ENCODE measurements at places on chromosomes 2 and 18.

DNA sequence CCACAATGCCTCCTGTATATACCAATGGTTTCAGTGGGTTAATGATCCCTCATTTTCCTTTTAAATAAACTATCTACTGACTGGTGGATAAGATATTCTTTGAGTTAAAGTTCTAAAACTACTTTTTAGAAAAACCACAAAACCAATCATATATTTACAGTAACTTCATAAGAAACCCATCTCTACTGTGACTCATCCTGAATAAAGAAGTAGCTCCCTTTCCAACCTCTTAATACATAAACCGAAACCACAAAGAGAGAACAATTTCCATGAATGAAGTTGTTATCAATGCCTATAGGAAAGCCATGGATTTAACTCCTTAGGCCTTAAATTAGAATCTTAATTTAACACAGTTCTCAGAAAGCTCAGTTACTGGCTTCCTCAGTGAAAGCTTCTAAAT lies 227.0 kb upstream of the SMAD7 start:
- H3K36me3 ChIP-seq, result no peaks in the 10 kb centered on the region
- no peaks in the 10 kb centered on the region for H3K4me1 ChIP-seq
- H3K27ac ChIP-seq, result peak overlapping the region; percentile 81
- peak; percentile 73 for DNase-seq
- H3K4me3 ChIP-seq, result peak overlapping the region; percentile 53
- no peaks in the 10 kb centered on the region for H3K27me3 ChIP-seq

DNA sequence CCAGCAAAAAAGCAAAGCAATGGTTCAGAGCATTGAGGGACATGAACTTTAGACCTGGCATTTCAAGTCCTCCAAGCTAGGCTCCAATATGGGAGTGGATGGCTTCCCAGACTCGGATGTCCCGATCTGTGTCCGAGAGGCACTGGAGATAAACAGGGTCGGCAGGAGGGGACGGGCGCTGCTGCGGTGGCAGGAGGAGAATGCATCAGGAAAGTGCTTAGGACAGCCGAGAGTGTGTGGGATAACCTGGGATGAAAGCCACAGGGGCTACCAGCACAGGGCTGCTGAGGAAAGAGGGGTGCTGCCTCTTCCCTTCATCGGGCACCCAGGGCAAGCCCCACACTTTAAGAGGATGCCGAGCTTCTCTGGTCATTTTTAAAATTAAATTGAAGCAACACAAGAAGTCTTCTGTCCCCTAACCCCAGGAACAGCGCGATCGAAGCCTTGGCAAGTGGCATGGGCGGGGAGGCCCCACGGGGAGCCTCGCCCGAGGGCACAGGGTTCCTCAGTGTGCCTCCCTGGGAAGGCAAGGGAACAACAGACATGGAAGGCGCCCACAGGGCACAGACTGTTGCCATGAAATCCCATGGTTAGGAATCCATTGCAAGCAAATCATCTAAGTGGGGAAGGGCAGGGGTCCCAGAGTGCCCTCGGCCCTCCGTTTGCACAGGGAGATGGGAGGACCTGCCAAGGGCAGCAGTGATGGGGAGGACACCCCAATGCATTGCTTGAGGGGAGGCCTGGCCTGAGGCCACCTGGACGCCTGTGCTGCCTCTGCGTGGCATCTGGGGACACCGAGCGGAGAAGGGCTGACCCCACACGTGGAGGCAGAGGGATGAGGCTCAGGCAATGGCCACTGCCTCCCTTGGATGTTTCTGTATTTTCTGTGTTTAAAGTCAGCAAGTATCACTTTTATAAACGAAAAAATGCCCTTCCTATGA lies 78.5 kb upstream of the GPC1 start:
- no peaks in the 10 kb centered on the region for H3K36me3 ChIP-seq
- H3K27ac ChIP-seq, result no peak overlapping the region
- no peak for DNase-seq
- H3K27me3 ChIP-seq, result peaks cover 8% of the 10 kb centered on the region
- H3K4me3 ChIP-seq, result no peak overlapping the region

DNA sequence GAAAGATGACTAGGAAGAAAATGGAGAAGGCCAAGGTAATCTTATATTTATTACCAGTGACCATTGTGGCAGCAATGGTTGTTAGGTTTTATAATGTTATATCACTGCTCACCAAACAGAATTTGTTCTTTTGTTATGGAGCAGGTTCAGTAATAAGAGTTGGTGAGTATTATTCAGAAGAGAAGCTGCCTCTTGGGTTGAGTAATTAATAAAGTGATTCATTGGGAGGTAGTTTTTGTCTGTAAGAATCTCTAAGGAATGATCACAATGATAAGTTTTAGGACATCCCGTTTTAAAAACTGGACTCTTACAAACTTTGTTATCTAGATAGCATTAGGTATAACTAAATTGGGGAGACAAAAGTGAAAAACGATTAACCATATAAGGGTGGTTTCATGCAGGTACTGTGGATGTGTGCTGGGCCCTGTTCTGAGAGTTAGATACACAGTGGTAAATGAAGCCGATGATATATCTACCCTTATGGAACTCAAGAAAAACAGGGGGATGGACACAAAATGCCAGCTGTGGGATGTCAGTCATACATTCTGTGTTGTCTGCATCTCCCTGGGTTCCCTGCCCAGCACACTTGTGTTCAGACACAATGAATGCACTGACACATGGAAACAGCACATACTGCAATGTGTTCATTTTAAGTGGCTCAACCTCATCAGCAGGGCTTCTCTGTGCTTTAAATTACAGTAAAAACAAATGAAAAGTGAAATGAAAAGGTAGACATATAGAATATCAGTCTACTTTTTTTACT lies 7.5 kb downstream of the MAP4K4 start:
- peaks cover 69% of the 10 kb centered on the region for H3K36me3 ChIP-seq
- H3K27me3 ChIP-seq, result no peaks in the 10 kb centered on the region
- peak overlapping the region; percentile 68 for H3K27ac ChIP-seq
- H3K4me3 ChIP-seq, result peak overlapping the region; percentile 4

DNA sequence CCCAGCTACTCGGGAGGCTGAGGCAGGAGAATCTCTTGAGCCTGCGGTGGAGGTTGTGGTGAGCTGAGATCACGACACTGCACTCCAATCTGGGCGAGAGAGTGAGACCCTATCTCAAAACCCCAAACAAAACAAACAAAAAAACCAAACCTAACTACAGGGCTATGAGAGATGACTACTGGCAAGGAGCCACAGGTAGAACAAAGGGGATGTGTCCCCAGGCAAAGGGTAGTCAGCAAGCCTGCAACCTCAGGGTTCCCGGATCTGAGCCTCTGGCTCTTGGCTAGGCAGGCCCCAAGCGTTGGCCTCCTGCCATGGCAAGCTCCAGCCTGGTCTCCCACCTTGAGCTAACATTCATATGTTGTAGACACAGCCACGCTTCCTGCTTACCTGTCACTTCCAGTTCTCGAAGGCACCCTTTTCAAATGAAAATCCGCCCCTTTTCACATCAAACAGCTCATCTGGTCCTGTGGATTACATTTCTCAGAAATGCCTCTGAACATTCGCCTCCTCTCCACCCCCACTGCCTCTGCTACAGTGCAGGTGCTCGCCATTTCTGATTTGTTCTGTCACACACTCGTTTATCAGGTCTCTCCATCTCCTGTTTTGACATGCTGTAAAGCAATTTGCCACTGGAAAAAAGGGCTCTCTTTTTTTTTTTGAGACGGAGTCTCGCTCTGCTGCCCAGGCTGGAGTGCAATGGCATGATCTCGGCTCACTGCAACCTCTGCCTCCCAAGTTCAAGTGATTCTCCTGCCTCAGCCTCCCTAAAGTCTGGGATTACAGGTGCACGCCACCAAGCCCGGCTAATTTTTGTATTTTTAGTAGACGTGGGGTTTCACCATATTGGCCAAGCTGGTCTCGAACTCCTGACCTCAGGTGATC lies 13.1 kb upstream of the ACTR3 start:
- no peak overlapping the region for H3K27ac ChIP-seq
- H3K4me1 ChIP-seq, result no peaks in the 10 kb centered on the region
- DNase-seq, result no peak
- no peaks in the 10 kb centered on the region for H3K27me3 ChIP-seq

GRCh38 chr2:199850218-199850717 lies 724 bp downstream of the FTCDNL1 start:
- DNase-seq, result no peak
- no peaks in the 10 kb centered on the region for H3K27me3 ChIP-seq

GRCh38 chr18:24995056-24995455 lies 356.9 kb downstream of the ZNF521 start:
- H3K4me1 ChIP-seq, result no peaks in the 10 kb centered on the region
- no peaks in the 10 kb centered on the region for H3K36me3 ChIP-seq
- no peak overlapping the region for H3K27ac ChIP-seq
- H3K27me3 ChIP-seq, result no peaks in the 10 kb centered on the region

GRCh38 chr18:77092104-77093066 lies 40.2 kb downstream of the MBP start:
- no peak overlapping the region for H3K27ac ChIP-seq
- DNase-seq, result no peak
- peaks cover 28% of the 10 kb centered on the region for H3K36me3 ChIP-seq
- H3K27me3 ChIP-seq, result no peaks in the 10 kb centered on the region
- H3K4me3 ChIP-seq, result no peak overlapping the region

DNA sequence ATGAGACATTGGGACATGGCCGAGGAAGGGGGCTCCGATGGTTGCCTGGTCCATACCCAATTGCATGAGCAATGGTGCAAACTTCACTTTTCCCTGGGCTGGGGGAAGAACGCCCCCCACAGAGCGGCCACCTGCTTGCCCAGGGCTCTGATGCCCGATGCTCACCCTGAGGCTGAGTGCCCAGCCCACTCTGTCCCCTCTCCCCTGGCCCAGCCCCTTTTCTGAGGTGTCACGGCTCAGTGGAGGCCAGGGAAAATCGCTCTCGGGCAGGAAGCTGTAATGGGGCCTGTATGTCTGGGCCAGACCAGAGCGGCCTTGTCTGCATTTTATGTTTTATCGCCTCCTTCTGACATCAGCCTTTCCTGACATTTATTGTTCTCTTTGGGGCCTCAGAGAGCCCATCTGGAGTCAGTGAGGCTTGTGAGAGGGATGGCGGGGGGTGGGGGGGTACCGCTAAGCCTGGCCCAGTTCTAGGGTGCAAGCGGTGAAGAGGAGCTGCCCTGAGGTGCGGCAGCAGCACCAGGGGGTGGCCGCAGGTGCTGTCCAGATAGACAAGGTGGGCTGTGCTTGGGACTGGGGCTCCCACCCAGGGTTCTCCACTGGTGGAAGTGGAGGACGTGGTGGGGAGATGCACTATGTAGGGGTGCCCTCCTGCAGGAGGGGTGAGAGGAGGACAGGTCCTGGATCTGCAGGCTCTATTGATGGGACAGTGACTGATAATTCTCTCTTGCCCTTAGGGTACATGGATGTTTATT lies 46.2 kb downstream of the INHBB start:
- H3K27ac ChIP-seq, result no peak overlapping the region
- no peaks in the 10 kb centered on the region for H3K36me3 ChIP-seq
- peaks cover 61% of the 10 kb centered on the region for H3K27me3 ChIP-seq
- DNase-seq, result no peak
- H3K4me1 ChIP-seq, result peaks cover 11% of the 10 kb centered on the region

GRCh38 chr2:122451040-122451439 lies 695.6 kb downstream of the TSN start:
- H3K4me3 ChIP-seq, result no peak overlapping the region
- H3K4me1 ChIP-seq, result no peaks in the 10 kb centered on the region
- peak; percentile 19 for DNase-seq

DNA sequence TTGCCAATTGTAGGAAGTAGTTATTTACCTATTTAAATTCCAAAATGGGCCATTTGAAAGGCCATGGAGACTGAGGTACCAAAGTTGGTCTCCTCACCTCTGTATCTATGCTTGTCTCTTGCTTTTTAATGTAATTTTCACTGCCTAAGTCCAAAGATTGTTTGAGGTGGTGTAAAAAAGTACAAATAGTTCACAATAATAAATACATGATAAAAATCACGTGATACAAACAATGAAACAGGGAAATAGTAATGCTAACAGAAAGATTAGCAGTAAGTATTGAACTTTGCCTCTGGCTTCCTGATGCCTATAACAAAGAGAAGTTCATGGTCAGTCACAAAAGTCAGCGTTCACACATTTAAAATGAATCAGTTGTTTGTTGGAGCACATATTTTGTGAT lies 67.6 kb downstream of the CNTNAP5 start:
- H3K36me3 ChIP-seq, result no peaks in the 10 kb centered on the region
- H3K27me3 ChIP-seq, result no peaks in the 10 kb centered on the region
- no peaks in the 10 kb centered on the region for H3K4me1 ChIP-seq

DNA sequence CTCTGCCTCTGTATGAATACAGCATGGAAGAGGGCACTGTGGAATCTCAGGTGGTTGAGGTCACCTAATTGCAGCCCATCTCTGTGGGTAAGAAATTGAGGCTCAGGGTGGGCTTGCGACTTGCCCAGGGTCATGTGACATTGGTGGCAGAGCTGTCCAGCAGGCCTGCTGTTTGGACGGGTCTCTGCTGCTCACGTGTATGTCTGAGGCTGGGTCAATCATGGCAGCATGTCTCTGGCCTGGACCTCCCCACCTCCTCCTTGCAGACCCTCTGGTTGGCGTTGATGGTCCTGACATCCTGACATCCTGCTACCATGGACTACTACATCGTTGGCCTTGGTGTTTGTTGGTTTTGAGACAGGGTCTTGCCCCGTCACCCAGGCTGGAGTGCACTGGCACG lies 64.3 kb upstream of the HPCAL1 start:
- peaks cover 68% of the 10 kb centered on the region for H3K27me3 ChIP-seq
- H3K36me3 ChIP-seq, result peaks cover under 1% of the 10 kb centered on the region
- H3K4me1 ChIP-seq, result peaks cover 3% of the 10 kb centered on the region
- no peak overlapping the region for H3K4me3 ChIP-seq
- DNase-seq, result no peak

- H3K4me3 ChIP-seq, result no peak overlapping the region
- no peaks in the 10 kb centered on the region for H3K36me3 ChIP-seq
- no peak overlapping the region for H3K27ac ChIP-seq
- DNase-seq, result no peak
- no peaks in the 10 kb centered on the region for H3K4me1 ChIP-seq
- no peaks in the 10 kb centered on the region for H3K27me3 ChIP-seq
Observed at GRCh38 chr2:138010890-138011289, 46.6 kb downstream of the HNMT start.

- H3K27me3 ChIP-seq, result no peaks in the 10 kb centered on the region
- H3K4me1 ChIP-seq, result no peaks in the 10 kb centered on the region
- H3K4me3 ChIP-seq, result no peak overlapping the region
- H3K36me3 ChIP-seq, result peaks cover 93% of the 10 kb centered on the region
Observed at GRCh38 chr18:9558387-9559064, 55.8 kb downstream of the PPP4R1 start.

DNA sequence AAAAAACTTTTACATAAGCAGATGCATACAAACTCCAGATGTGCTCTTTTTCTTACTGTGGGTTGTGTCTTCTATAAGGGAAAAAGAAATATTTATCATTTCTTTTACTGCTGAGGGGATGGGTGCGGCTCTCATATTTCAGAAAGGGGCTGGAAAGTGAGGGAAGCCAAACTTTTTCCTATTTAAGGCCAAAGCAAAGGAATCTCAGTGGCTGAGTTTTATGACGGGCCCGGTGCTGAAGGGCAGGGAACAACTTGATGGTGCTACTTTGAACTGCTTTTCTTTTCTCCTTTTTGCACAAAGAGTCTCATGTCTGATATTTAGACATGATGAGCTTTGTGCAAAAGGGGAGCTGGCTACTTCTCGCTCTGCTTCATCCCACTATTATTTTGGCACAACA lies at the start of gene COL3A1:
Gene COL3A1, plus strand, starts transcription at position 210 of the 400 bp plus-strand sequence. Its CDS starts 117 bp downstream, at position 327.
- DNase-seq, result peak; percentile 78
- no peaks in the 10 kb centered on the region for H3K4me1 ChIP-seq
- peak within 1 kb of the TSS; percentile 79 for H3K27ac ChIP-seq
- no peaks in the 10 kb centered on the region for H3K27me3 ChIP-seq

GRCh38 chr2:181411105-181411849 lies 45.9 kb upstream of the ITGA4 start:
- H3K36me3 ChIP-seq, result no peaks in the 10 kb centered on the region
- peaks cover 8% of the 10 kb centered on the region for H3K4me1 ChIP-seq
- no peak overlapping the region for H3K4me3 ChIP-seq
- H3K27me3 ChIP-seq, result no peaks in the 10 kb centered on the region
- DNase-seq, result peak; percentile 59

GRCh38 chr2:134201533-134201932 lies 52.3 kb upstream of the MGAT5 start:
- H3K4me1 ChIP-seq, result peaks cover 4% of the 10 kb centered on the region
- no peak for DNase-seq
- no peak overlapping the region for H3K4me3 ChIP-seq
- H3K27ac ChIP-seq, result no peak overlapping the region
- H3K27me3 ChIP-seq, result no peaks in the 10 kb centered on the region
